Bone marrow (tissue), 2 donors: ENCODE measurements at places on chromosomes 11 and 22.

DNA sequence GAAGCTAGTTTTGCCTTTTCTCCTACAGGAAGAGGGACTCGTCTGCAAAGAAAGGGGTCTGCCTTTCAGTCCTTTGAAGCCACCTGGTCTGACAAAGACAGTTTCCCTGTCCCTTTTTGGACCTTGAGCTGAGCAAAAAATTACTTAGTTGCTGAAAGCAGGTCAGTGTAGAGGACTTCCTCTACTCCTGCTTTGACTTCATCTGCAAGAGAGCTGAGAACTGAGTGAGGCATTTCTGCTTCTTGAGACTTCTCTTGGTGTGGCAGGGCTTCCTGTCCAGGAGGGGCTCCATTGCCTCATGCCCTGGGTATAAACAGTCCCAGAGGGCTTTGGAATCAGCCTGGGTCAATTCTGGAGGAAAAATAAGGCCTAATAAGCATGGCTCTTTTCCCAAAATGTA, 73.1 kb downstream of the ZNRF3 start:
- DNase-seq = no peak

GRCh38 chr22:40599731-40600130, 36.8 kb downstream of the MRTFA start:
- DNase-seq = no peak

DNA sequence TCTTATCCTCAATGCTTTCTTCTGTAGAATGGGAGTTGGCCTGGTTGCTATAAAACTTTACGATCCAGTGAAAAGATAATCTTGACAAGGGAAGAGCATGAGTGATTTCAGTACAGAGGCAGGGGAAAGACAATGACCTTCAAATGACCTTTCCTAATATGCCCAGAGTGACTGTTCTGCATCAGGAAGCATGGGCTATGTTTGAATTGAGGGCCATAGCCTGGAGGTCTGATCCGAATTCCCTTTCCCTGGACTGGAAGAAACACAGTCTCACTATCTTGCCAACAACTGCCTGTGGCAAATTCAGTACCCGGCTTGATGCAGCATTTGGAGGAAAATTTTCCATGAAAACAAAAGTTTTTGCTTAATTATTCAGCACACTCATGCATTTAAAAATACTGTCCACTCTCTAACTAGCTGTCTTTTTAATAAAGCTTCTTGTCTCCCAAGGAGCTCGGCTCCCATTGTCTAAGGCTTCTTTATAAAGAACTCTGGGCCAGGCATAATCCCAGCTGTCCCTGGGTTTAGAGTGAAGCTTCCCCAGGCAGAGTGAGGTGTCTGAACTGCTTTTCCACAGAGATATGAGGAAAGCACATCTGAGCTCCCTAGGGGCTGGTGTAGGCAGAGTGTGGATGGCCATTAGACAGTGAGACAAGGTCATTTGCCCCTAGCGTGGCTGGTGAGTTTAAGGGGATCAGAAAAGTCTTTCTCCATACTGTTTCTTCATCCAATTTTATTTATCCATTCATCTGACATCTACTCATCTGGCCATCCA, 132.7 kb upstream of the CADM1 start:
- no peak for DNase-seq

DNA sequence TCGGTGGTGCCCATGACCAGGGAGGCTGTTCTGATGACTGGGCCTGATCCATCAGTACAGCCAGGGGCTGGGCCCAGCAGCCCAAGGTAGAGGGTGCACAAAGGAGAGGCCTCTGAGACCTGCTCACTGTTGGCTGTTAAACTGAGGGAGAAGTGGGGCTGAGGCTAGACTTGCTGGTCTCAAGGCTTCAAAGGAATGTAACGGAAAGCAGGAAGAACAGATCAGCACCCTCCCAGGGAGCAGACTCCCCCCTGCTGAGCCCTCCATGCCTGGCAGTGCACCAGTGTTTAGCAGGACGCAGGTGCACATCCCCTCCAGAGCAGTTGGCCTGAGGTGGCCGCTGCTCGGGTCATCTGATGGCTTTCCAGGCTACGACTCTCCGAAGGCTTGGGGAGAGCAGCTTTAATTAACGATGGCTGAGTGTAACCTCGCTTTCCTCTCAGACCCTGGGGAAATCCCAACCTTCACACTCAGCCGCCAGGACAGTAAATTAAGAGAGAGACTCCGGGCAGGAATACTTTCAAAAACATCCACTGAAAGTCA, 255.7 kb upstream of the NARS2 start:
- no peak for DNase-seq

DNA sequence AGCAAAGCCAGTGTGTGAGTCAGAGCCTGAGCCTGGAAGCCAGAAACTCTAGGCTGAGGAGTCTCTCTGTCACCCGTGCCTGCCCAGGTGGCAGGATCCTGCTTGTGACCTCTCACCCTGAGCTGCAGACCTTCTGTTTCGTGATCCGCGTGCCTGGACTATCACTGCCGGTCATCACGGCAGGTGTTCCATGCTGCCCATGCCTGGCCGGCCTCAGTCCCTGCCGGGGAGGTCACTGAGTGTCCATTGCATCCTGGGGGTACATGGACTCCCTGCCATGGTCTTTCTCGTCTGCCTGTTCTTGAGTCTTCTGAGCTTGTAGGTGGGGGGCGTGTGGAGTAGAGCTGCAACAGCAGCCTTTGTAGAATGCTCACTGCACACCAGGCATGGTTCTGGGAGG, 1032.4 kb downstream of the TBC1D22A start:
- DNase-seq = no peak

GRCh38 chr11:101717619-101718018, 133.8 kb upstream of the TRPC6 start:
- no peak for DNase-seq

DNA sequence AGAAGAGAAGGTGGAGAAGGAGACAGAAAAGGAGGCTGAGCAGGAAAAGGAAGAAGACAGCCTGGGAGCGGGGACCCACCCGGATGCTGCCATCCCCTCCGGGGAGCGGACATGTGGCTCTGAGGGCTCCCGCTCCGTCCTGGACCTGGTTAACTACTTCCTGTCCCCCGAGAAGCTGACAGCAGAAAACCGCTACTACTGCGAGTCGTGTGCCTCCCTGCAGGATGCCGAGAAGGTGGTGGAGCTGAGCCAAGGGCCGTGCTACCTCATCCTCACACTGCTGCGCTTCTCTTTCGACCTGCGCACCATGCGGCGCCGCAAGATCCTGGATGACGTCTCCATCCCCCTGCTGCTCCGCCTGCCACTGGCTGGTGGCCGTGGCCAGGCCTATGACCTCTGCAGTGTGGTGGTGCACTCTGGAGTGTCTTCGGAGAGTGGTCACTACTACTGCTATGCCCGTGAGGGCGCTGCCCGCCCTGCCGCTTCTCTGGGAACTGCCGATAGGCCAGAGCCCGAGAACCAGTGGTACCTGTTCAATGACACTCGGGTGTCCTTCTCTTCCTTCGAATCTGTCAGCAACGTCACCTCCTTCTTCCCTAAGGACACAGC, 21.4 kb downstream of the USP35 start:
- DNase-seq = no peak

GRCh38 chr11:59171508-59172322, at the start of gene DTX4:
DTX4 (plus strand) TSS chr11:59172132; CDS start chr11:59172596, 464 bp downstream.
- peak; percentile 87 for DNase-seq

- no peak for DNase-seq
Measured at GRCh38 chr11:27193434-27194225, 153.0 kb downstream of the BBOX1 start.

DNA sequence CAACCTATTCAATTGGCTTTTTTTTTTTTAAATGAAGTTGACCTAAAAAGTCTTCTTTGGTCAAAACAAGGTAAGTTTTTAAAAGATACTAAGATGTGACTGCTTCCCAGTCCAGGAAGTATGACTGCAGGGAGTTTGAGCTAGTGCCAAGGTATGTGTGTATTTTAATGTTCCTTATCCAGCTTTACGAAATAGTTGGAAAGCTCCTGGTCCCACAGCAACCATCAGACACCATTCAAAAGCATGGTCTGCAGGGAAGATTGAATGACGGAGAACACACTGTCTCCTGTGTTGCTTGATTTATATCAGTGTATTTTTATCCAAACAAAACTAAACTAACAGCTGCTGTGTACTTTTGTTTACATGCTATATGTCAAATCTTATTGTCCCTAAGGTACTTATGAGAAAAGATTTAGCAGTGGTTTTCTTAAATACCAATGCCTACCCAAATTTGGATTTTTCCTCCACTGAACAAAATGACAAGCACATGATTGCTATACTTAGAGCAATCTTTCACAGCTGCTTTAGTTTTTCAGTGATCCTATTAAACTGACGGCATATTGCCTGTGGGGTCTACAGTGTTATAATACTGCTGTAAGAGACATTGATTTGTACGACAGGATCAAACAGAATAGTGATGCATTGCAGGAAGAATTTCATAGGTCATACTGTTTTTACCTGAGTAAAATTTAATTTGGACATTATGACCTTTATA, 122.9 kb downstream of the DCDC1 start:
- no peak for DNase-seq

DNA sequence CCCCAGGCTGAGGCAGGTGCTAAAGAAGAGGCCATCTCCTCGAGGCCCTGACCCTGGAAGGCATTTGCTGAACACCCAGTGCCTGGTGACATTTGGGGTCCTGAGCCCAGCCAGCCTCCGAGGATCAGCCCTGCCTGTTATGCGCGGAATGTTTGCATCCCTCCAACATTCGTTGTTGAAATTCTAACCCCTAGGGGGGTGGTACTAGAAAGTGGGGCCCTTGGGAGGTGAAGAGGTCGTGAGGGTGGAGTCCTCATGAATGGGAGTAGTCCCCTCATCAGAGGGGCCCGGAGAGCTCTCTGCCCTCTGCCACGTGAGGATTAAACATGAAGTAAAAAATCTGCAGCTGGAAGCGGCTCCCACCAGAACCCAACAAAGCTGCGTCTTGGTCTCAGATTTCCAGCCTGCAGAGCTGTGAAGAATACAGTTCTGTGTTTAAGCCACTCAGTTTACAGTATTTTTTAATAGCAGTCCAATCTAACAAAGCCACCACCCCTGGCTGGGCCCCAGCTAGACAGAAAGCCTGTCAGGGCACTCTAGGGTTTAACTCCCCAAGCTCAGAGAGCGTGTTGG, 35.3 kb upstream of the SEPTIN5 start:
- no peak for DNase-seq

- DNase-seq = no peak
Measured at GRCh38 chr11:23759489-23759888, 737.4 kb upstream of the LUZP2 start.

DNA sequence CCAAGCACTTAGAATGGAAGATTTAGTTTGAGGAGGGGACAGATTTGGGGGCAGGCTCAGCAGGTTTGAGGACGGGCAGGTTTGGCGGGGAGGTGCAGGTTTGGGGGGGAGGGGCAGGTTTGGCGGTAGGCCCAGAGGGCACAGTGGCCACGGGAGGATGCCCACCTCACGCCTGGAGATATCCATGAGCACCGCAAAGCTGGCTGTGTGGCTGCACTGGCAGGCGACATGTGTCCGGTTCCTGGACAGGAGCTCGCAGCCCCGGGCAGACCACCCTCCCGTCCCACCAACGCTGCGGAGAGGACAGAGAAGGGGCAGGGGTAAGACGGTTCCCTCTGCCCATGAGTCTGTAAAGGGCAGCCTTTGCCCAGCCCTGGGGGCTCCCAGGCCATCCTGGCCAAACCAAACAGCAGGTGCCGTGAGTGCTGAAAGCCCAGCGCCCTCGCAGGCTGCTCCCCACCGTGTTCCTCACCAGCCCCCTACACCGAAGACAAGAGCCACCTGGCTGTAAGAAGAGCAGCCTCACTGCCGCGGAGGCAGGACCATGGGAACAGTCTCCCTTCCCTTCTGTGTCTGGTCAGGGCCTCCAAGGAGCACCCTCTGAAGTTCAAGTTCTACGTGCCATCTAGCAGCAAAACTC, 43.0 kb downstream of the TRMU start:
- DNase-seq = no peak

- no peak for DNase-seq
Measured at GRCh38 chr11:11865449-11865848, 23.7 kb downstream of the USP47 start.

- peak; percentile 61 for DNase-seq
Measured at GRCh38 chr11:65575568-65576231, at the start of gene EHBP1L1. EHBP1L1 (plus strand) TSS chr11:65576053; CDS start chr11:65576303, 250 bp downstream.

DNA sequence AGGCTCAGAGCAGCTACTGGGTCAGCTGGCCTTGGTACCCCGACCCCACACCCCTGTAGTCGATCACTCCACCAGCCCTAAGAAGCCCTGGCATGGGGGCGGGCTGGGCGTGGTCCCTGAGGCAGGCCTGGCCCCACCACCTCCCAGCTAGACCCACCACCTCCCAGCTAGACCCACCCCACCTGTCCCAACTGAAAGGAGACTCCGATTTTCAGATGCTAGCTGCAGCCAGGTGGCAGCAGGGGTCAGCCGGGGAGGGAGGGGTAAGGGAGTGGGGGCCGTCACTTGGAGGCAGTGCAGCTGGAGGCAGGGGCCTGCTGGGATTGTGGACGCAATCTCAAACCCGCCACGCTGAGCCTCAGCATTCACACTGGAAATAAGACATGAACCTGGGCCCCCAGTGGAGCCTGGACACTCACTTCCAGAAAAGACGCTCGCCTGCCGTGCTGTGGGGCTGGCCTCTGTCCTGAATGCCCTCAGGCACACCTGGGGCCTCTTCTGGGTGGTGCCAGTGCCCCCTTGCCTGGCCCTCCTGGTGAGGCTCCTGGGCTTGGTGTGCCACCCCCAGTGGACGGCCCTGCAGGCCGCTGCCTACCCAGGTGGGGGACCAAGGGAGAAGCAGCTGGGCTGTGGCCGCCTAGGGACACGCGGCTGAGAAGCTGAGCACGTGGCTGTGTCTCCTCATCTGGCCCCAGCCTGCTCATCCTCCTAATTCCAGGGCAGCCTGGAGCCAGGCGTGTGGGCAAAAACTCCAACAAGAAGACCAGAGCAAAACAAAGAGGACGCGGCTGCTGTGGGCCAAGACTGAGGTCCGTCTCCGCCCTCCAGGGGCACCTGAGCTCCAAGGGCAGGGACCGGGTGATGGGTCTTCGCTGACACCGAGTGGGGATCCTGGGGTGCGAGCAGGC, 26.7 kb downstream of the OSBPL5 start:
- DNase-seq = no peak

DNA sequence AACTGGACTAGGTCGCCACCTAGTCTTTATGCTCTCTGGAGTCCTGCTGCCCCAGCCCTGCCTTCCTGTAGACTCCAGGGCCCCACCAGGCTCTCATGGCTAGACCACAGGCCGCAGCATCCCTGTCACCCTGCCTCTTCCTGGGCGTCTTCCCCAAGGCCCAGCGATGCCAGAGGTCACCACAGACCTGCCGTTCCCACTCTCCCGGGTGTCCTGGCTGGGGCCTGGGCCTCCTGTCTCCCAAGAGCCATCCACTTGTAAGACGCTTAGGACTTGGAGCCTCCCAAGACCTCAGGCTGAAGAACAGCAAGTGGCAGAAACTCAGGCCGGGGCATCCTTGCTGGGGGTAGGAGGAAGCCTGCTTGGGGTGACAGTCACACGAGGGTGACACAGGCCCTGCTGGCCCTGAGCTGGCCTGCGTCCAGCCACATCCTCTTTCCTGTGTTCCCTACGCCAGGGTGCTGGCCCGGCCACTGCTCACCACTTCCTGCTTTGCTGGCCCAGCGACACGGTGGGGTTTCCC, 2.0 kb upstream of the TCIRG1 start:
- no peak for DNase-seq

- DNase-seq = no peak
Measured at GRCh38 chr11:25710975-25711374, 621.0 kb upstream of the ANO3 start.
